Kidney capillary endothelial cell (primary cell): ENCODE measurements at places on chromosomes 12 and 14.

DNA sequence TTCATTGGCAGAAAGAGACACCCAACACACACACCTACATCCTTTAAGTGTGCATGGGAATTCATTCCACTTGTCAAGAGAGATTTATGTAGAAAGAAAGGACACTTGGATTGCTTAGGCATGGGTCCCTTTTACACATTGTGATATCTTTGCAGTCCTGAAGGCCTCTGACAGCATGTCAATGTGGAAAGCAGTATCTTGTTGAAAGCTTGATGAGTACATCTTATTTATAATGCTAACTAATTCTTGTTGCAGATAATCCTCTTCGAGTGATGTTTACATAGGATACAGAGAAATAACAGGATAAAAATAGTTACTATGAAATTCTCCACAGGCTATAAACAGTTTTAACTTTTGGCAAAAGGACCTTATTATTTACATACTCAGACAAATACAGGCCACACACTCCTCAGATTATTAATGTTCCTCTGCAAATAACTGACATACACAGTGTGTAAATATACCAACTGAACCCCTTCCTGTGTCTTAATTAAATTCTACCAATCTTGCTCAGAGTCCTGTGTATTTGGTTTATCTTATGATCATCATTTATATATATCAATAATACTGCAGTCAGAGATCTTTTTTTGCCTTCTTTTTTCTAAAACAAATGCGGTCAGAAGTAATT lies 111.8 kb upstream of the DIO2 start:
- DNase-seq, result no peak

DNA sequence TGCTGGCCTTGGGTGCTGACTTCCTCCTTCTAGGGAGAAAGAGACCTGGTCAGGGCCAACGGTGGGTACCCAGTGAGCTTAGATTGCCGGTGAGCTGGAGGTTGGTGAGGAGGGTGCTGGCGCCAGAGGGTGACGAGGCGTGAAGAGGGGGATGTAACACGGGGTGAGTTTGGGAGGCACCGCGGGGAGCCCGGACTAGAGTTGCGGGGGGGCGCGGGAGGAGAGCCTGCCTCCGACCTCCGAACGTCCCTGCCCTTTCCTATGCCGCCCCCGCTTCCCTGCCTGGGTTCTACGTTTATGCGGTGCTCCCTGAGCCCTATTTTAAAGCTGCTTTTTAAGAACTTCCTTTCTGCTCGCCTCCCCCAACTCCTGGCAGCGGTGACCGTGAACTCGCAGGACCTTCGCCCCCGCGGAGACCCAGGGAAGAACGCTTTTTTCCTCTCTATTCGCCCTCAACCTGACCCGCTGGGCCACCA lies 18.6 kb downstream of the OR6S1 start:
- DNase-seq, result no peak

DNA sequence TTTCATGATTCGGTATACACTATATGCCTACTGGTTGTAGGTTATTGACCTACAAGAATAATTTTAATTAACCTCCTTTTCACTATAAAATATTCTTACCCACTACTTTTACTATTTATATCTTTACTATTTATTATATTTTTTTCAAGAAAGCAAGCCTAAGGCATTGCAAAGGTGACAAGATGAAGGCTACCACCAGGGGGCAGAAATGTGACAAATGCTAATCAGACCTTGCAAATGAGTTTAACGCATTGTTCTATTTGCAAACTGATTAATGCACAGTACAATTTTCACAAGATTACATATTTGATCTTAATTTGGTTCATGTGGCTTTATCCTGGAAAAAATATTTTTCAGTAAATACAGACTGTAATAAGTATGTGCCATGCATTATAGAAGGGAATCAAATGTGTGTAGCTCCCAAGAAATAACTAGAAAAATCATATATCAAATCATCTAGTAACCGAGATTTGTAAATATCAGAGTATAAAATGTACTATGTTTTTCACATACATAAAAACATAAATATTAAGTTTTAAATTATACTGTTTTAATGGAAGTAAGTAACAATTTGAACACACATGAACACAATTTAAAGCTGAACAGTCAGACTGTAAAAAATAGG lies 107.0 kb downstream of the ADAMTS20 start:
- DNase-seq, result peak; percentile 60

DNA sequence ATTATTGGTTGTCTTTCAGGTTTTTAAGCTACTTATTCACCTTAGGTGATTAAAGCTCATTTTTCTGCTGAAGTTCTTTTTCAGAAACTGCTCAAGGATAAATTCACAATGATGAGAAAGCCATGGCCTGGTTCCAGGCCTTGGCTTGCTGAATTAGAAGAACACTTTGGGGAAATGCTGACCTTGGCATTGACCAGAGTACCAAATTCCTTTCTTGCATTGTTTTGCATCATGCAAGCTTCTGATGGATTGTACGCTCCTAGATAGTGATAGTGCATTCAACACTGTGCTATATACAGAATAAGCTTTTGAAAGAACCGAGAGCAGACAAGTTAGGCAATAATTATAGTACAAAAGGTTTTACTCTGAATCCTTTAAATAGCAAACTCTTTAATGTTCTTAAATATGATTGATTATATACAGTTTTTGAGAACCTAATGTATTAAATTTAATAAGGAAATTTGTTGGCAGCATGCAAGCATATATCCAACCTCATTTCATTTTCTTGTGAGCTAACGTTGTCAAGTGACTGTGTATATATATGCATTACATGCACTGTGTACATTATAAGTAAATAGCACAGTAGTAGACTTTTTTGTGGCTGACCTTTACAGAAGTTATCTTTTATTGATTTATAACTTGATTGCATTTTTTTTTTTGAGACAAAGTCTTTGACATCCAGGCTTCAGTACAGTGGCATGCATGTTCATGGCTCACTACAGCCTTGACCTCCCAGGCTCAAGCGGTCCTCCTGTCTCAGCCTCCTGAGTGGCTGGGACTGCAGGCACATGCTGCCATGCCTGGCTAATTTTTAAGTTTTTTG lies 99.2 kb downstream of the DIP2B start:
- DNase-seq, result no peak

GRCh38 chr12:43832463-43833168 lies 3.3 kb upstream of the TMEM117 start:
- no peak for DNase-seq

- DNase-seq, result no peak
Measured at GRCh38 chr12:11998944-11999315, 71.8 kb upstream of the BCL2L14 start.

DNA sequence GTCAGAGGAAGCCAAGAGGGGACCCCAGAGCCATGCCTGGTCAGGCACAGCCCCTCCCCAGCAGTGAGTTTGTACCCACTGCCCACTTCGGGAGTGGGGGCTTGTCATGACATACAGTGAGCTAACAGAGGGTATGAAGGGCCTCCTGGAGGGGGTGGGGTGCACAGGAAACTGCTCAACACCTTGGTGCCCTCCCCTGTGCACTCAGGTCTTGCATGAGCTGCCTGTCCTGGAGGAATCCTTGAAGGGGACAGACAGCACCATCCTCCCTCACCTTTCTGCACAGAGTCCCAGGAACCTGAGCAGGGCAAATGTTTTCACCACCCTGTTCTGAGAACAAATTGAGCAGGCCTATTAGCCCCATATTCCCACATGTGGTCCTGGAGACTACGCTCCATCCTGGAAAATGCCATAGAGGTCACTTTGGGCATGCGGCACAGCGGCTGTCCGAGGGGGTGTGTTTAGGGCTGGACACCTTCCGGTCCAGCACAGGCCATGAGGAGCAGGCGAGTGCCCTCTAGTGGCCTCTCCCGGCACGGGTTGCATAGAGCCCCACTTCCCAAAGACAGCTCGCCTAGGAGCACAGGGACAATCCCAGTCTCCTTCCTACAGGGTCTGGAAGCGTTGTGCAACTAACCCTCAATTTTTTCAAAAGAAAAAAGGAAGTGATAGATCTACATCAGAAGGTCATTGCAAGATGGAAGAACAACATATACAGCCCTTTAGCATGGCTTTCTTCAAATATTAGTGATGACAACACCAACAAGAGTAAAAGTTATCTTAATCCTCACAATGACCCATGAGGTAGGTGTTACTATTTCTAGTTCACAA lies 31.9 kb upstream of the ZFP36L1 start:
- peak; percentile 70 for DNase-seq
